CD8-positive, alpha-beta T cell (primary cell): ENCODE measurements at places on chromosomes 13 and 19.

GRCh38 chr19:50725218-50725910, 2.2 kb downstream of the CLEC11A start:
- DNase-seq: no peak

DNA sequence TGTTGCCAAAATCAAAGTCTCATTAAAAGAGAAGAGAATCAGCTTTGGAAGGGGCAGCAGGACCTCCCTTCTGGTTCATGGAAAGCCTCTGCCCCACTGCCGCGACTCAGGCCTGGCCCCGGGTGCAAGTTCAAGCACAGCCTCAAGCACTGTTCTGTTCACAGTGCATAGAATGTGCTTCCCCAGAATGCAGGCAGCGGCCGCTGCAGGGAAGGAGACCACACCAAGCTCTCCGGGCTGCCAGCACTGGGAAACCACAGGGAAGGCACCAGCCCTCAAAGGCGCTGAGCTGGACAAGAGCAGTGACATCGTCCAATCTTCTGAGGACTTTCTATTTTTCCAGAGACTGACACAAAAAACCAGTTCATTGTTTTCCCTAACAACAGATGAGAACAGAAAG, 55.5 kb downstream of the CRYL1 start:
- no peak for DNase-seq

- no peak for DNase-seq
Observed at GRCh38 chr13:97858161-97858560, 95.3 kb upstream of the IPO5 start.

DNA sequence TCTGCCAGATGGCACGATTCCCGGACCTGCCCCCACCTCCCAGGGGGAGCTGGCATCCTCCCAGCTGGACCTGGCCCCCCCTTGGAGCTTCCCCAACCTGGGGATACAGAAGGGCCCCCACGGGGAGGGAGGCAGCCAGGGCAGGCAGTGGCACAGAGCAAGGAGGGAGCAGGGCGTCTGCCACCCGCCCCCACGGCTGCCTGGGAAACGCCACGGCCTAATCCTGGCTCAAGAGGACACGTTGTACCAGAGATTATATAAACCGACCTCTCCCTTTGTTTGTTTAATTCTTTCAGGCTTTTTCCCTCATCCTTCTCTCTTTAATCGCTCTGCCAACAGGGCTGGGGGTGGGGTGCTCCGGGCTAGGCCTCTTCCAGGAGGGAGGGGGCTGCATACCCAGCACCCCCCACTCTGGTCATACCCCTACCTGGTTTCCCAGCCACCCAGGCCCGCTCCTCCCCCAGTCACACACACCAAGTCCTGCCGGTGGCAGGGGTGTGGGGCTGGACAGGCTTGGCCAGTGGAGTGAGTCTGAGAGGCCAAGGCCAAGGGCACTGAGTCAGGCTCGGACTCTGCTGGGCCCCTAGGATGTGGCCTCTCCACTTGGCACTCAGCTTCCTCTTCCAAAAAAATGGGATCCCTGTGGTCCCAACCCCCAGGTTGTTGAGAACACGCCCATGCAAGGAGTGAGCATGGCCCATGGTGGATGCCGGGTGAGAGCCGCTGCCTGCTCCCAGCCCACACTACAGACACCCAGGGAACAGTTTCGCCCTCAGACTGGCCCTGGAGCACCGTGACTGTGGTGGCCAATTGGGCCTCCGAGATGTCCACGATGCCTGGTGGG, 29.5 kb upstream of the NFIC start:
- no peak for DNase-seq

DNA sequence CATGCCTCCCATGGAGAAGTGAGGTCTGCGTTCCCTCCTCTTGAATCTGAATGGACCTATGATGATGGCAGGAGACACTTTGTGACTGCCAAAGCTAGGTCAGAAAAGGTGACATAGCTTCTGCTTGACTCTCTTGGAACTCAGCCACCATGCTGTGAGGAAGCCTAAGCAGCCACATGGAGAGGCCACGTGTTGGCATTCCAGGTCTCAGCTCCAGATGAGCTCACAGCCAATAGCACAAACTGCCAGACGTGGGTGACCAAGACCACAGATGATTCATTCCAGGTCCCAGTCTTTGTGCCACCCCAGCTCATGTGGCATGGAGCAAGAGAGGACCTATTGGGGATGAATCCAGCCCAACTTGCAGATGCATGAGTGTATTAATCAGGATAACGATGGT, 8.7 kb upstream of the GGACT start:
- no peak for DNase-seq

DNA sequence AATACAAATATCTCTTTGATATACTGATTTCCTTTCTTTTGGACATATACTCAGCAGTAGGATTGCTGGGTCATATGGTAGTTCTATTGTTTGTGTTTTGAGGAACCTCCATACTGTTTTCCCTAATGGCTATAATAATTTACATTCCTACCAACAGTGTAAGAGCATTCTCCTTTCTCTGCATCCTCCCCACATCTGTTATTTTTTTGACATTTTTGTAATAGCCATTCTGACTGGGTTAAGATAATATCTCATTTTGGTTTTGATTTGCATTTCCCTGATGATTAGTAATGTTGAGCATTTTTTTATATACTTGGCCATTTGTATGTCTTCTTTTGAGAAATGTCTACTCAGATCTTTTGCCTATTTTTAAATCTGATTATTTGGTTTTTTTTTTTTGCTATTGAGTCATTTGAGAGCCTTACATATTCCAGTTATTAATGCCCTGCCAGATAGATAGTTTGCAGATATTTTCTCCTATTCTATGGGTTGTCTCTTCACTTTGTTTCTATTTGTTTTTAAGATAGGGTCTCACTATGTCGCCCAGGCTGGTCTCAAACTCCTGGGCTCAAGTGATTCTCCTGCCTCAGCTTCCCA, 95.7 kb downstream of the FNDC3A start:
- DNase-seq: no peak

GRCh38 chr19:15328312-15328711, 4.0 kb downstream of the BRD4 start:
- DNase-seq: no peak

DNA sequence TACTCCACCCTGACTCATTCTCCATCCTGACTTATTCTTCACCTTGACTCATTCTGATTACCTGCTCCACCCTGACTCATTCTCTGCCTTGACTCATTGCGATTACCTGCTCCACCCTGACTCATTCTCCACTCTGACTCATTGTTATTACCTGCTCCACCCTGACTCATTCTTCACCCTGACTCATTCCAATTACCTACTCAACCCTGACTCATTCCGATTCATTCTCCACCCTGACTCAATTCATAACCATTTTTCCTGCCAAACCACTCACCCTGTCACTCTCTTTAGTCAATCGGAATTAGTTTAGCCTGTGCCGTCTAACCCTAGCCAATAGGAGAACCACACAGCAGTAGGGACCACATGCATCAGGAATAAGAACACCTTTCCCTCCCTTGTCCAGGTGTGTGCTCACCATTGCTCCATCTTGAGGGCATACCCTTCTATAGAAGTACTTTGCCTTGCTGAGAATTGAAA, 1227.4 kb upstream of the PCDH20 start:
- DNase-seq: no peak

- no peak for DNase-seq
Observed at GRCh38 chr13:77457966-77458365, 77.5 kb upstream of the SCEL start.

DNA sequence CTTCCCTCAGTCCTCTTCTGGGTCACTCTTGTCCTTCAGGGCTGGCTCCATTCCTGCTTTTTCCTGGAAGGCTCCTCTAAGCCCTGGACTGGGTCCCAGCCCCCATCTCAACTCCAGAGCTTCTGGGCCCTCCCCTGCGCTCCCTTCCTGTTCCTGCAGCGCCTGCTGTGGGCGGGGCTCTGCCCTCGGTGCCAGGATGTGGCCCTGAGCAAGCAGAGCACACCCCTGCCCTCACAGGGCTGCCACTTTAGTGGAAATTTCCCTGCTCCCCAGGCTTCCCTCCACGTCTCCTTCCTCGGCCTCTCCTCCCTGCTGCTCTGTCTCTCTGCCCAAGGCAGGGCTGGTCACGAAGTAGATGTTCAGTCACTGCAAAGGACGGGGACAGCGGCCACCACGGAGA, 28.8 kb downstream of the DPF1 start:
- DNase-seq: no peak

DNA sequence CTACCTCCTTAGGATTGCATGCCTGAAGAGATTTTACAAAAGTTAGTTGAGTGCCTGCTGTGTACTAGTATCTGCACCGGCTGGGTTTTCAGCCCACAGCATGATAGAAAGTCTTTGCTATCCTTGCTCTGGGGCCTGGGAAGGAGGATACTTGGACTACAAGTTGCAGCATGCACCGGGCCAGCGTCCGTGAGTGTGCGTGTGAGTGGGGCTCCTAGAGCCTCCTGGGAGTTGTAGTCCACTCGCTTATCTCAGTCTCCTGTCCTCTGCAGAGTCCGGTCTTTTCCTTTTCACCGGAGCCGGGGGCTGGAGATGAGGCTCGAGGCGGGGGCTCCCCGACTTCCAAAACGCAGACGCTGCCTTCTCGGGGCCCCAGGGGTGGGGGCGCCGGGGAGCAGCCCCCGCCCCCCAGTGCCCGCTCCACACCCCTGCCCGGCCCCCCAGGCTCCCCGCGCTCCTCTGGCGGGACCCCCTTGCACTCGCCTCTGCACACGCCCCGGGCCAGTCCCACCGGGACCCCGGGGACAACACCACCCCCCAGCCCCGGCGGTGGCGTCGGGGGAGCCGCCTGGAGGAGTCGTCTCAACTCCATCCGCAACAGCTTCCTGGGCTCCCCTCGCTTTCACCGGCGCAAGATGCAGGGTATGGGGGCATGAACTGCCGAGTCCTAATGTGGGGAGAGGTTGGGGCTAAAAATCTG, 20.6 kb downstream of the BRSK1 start:
- peak; percentile 37 for DNase-seq

DNA sequence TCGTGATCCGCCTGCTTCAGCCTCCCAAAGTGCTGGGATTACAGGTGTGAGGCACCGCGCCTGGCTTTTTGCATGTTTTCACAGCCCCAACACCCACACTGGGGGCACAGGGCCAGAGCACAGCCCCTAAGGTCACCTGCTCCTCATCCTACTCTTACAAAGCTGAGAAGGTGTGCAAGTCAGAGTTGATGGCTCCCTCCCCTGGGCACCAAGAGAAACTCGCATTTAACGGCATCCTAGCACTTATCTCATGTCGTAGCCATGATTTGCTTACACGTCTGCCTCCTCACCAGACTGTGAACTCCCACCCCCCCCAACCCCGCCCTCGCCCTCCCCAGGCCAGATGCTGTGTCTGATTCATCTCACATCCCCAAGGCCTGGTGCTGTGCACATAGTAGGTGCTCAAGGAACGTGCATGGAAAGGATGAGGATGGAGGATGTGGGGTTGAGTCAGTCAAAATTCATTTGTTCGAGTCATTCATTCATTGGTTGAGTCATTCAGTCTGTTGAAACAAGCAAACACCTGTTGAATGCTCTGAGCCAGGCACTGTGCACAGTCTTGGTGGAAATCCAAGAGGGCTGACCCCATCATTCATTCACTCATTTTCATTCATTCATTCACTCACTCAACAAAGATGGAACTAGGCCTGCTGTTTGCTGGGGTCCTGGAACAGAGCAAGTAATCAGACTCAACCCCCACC, 11.3 kb downstream of the SHANK1 start:
- no peak for DNase-seq

- DNase-seq: peak; percentile 85
Observed at GRCh38 chr19:48325265-48325910, at the start of gene EMP3. Gene EMP3, plus strand, starts transcription at chr19:48325552. Its CDS starts 1,293 bp downstream, at chr19:48326845.

GRCh38 chr19:33290956-33291622, 11.2 kb downstream of the CEBPA start:
- no peak for DNase-seq

GRCh38 chr13:98141509-98142379, 1.1 kb upstream of the FARP1 start:
- DNase-seq: no peak

DNA sequence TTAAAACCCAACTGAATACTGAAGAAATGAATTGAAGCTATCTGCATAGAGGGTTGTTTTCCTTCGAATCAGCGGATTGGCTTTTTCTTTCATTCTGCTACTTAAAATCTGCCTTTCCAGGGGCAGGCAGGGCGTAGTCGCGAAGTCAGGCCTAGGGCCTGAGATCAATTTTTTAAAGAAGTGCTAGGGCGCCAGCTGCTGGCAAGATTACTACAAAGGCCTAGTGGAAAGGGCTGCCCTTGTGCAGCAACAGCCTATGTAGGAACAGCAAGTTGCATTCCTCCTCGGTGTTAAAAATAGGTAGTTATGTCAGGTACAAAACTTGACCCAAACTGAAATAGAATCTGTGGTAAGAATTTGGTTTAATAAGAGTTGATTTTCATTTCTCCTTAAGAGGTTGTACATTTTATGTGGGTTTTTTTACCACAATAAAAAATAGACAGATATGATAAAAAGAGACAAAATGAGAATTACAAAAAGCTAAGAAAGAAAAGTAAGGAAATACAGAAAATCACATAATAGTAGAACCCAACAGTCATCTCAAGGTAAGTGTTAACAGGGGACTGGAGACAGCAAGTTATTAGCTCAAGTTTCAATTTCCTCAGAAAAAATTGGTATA, 9.5 kb upstream of the URAD start:
- no peak for DNase-seq

DNA sequence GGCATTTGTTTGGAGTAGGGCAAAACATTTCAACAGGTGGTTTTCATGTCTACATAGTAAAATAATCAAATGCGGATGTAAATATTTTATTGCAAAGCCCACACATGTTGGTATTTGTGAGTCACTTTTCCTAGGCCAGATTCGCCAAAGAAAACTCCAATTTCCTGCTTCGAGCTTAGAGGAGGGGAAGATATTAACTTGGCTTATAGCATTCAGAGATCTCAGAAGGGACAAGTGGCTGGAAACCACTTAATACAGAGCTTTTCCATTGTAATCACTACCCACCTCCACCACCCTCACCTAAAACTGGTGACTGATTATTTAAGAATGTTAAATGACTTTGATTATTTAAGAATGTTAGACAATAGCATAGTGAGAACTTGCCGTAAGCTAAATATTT, 530.6 kb upstream of the SPRY2 start:
- DNase-seq: no peak

GRCh38 chr13:27449936-27450828, at the start of gene MTIF3:
Gene MTIF3, minus strand, starts transcription at chr13:27450564. Its CDS starts 10,116 bp downstream, at chr13:27440448.
- DNase-seq: peak; percentile 98

DNA sequence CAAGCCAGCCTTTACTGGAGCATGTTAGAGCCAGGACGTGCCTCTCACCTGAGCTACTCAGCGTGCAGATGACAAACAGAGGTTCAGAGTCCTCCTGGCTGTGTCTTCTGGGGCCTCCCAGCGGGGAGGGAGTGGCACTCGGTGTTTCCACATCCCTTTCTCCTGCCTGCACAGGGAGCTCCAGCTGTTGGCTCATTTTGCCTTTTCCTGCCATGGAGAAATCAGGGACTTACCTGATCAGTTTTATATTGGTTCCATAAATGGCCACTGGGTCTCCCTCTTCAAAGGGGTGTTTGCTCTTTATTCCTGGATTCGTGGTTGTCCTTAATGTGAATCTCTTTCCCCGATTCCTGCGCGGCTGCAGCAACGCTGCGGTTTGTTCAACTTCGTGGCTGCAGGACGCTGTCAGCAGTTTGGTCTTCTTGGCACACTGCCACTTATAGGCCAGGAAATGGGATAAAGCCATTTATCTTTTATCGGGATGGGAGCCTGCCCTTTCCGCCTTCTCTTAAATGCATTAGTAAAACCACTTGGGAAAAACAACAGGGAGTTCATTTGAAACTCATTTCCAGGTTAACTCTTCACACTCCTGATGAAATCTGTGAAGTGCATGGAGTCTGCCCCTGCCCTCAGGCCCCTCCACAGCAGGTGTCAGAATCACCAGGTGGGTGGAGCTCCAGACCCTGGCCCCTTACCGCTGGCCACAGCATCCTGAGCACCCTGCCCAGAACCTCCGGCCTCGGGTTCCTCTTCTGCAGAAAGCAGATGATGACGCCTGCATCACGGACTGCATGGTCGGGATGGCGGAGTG, 39.8 kb upstream of the MCF2L start:
- DNase-seq: no peak
